ENCODE measurements at places on chromosomes 16 and 17. TPM values are rescaled to one million over a fixed set of nuclear protein-coding genes. Genes with fewer than 3 reads are reported as not detected.

DNA sequence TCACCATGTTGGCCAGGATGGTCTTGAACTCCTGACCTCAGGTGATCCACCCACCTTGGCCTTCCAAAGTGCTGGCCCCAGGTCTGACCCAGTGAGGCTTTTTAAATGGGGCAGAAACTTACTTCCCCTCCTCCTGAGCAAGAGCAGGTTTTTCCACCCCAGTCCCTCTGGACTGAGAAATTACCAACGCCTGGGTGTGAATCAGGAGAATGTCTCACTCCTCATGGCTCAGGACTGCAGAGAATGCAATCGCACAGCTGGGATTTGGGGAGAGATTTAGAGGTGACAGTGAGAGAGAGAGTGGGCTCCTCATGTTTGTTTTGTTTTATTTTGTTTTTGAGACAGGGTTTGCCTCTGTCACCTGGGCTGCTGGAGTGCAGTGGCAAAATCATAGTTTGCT is 203.6 kb downstream of the RAB11FIP4 start:
- H3K4me3 ChIP-seq: no peak overlapping the region
- H3K27ac ChIP-seq: no peak overlapping the region
- no peak for DNase-seq
- peaks cover 5% of the 10 kb centered on the region for H3K4me1 ChIP-seq
- no peaks in the 10 kb centered on the region for H3K36me3 ChIP-seq

- peaks cover 10% of the 10 kb centered on the region for H3K36me3 ChIP-seq
Observed at GRCh38 chr16:71883168-71883848, 674 bp downstream of the ZNF821 start.

DNA sequence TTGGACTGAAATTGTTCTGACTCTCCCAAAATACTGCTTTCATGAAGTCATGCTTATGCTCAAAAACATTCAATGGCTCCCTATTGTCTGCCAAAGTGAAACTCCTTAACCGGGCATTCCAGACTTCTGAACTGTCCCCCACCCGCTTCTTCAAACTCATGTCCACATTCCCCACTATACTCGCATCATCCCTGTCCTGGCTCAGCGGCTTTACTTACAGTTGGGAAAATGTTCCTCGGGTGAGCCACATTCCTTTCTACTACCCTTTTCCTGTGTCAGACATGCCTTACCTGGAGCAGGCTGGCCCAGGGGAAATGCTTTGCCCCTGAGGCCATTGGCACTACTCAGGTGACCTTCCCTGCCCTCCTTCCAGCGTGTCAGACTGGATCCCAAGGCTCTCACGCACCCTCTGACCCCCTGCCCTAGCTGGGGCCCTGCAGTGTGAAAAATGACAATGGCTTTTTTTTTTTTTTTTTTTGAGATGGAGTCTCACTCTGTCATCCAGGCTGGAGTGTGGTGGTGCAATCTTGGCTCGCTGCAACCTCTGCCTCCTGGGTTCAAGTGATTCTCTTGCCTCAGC is 5.3 kb downstream of the CYGB start:
- DNase-seq: no peak
- H3K4me3 ChIP-seq: no peak overlapping the region
- peak overlapping the region; percentile 19 for H3K27ac ChIP-seq
- peaks cover 5% of the 10 kb centered on the region for H3K4me1 ChIP-seq

DNA sequence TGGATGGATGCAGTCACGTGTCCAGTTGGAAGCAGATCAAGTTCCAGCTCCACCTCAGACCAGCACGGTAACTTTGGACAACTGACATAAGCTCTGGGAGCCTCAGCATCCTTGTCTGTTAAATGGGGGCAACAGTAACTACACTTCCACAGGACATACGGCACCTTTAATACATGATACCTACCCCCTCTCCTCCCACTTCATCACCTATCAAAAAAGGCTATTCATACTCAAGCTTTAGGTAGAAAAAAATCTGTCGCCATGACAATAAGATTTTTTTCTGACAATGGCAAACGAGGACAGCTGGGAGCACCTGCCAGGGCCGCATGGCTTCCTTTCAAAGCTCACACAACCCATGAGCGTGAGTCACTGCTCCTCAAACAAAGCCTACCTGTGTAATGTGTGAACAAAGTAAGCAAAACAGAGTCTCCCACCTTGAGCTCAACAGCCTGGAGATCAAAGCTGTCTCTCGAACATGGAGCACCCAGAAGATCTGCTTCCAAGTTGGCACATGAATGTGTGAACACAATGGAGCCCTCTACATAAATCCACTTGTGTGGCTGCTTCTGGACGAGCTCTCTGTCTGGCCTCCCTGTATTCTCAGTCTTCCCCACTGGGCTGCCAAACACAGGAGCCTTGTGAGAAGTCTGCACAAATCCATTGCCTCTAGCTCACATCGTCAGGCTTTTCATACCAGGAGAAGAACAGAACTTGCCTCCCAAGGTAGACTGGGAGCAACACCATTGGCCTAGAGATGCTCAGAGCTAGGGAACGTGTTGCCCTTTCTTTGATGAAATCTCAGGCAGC is 459.7 kb downstream of the SOX9 start:
- H3K27ac ChIP-seq: peak overlapping the region; percentile 21
- peaks cover 3% of the 10 kb centered on the region for H3K4me1 ChIP-seq
- H3K27me3 ChIP-seq: peaks cover 10% of the 10 kb centered on the region
- no peak overlapping the region for H3K4me3 ChIP-seq
- DNase-seq: no peak

DNA sequence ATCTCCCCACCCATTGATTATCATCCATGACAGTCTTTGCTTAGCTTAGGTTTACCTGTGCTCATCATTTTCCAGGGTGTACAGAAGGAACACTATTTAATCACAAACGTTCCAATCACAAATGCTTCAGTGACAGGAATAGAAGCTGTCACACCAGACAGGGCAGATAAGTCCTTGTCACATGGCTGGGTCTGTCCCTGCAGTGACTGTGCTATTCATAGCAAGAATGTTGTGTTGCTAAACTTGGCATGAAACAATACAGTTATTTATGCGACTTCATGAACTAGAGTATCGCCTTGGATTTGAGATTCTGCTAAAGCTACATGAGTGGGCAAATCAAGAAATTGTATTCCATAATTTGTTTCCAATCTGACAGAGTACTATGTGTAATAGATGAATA is 108.4 kb downstream of the CDH13 start:
- no peak overlapping the region for H3K27ac ChIP-seq
- no peaks in the 10 kb centered on the region for H3K4me1 ChIP-seq
- DNase-seq: no peak
- no peak overlapping the region for H3K4me3 ChIP-seq
- H3K36me3 ChIP-seq: no peaks in the 10 kb centered on the region

CIBAR2 gene
- not detected for total RNA-seq

- H3K27ac ChIP-seq: no peak overlapping the region
- no peak for DNase-seq
- H3K4me1 ChIP-seq: peaks cover 18% of the 10 kb centered on the region
- peaks cover 9% of the 10 kb centered on the region for H3K36me3 ChIP-seq
- peaks cover 9% of the 10 kb centered on the region for H3K27me3 ChIP-seq
Observed at GRCh38 chr16:30777591-30778297, 9.3 kb downstream of the ZNF629 start.

DOC2A gene
- not detected for total RNA-seq

RASL10B gene
- 0.50 TPM for total RNA-seq

DNA sequence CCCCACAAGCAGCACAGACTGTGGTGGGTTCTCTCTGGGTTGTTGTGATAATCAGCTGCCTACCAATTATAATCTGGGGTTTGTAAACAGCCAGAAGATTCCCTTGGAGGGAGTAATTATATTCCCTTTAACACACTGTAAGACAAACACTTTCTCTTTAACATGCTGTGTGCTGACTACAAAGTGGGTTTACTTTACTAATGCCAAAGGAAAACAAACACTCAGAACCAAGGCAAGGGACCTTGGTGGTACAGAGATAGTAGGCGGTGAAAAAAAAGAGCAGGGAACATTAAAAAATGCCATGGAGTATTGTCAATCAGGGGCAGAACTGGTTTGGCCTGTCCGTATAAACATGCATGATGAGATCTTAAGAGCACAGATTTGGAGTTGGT is 3.0 kb upstream of the VAT1L start:
- no peak overlapping the region for H3K27ac ChIP-seq
- H3K4me3 ChIP-seq: no peak overlapping the region
- no peak for DNase-seq
- H3K27me3 ChIP-seq: peaks cover 55% of the 10 kb centered on the region

ENPP7 gene
- not detected for total RNA-seq

GRCh38 chr17:80755650-80756405 is 211.2 kb downstream of the RPTOR start:
- peaks cover 2% of the 10 kb centered on the region for H3K36me3 ChIP-seq
- H3K27ac ChIP-seq: peak overlapping the region; percentile 65
- no peak overlapping the region for H3K4me3 ChIP-seq
- peaks cover 23% of the 10 kb centered on the region for H3K4me1 ChIP-seq

SOX8 gene
- 3.1 TPM for total RNA-seq

GRCh38 chr17:82234211-82235055 is 5.6 kb downstream of the SLC16A3 start:
- no peak overlapping the region for H3K27ac ChIP-seq
- H3K27me3 ChIP-seq: no peaks in the 10 kb centered on the region
- H3K4me1 ChIP-seq: peaks cover 21% of the 10 kb centered on the region
- DNase-seq: no peak

- no peaks in the 10 kb centered on the region for H3K27me3 ChIP-seq
- H3K27ac ChIP-seq: no peak overlapping the region
- no peak overlapping the region for H3K4me3 ChIP-seq
- no peaks in the 10 kb centered on the region for H3K36me3 ChIP-seq
- no peaks in the 10 kb centered on the region for H3K4me1 ChIP-seq
Observed at GRCh38 chr16:61897657-61898056, 138.6 kb downstream of the CDH8 start.

- H3K27ac ChIP-seq: no peak overlapping the region
- no peaks in the 10 kb centered on the region for H3K36me3 ChIP-seq
- H3K4me3 ChIP-seq: no peak overlapping the region
- H3K4me1 ChIP-seq: no peaks in the 10 kb centered on the region
Observed at GRCh38 chr16:86971251-86971650, 345.9 kb downstream of the C16orf95 start.
